NCI-H446 (cell line): ENCODE measurements at places on chromosomes 6 and 20.

GRCh38 chr20:22924046-22924737, 110.9 kb upstream of the SSTR4 start:
- DNase-seq, result no peak

GRCh38 chr6:73516514-73517489, 4.0 kb downstream of the EEF1A1 start:
- DNase-seq, result no peak

GRCh38 chr6:26222571-26222970, 135.3 kb downstream of the HFE start:
- no peak for DNase-seq

DNA sequence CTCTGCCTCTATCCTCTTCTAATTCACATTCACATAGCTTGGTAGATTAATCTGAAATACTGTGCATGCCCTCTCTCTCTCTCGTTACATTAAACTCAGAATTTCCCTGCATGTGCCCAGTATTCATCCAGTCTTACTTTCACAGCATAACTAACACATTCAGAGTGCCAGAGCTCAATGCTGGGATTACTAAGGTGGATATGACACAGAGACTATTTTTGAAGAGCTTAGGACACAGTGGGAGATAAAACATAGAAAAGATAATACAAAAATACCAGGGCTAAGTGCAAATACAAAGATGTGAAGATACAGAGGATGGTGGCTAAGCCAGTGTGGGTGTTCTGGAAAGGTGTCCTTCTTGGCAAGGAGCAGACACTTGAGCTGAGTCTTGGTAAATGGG, 6.3 kb downstream of the SYNE1 start:
- DNase-seq, result no peak

GRCh38 chr6:7865781-7866180, 44.8 kb downstream of the TXNDC5 start:
- DNase-seq, result no peak

- no peak for DNase-seq
These were observed 180.5 kb downstream of the TENT5A start for GRCh38 chr6:81572020-81572419.

DNA sequence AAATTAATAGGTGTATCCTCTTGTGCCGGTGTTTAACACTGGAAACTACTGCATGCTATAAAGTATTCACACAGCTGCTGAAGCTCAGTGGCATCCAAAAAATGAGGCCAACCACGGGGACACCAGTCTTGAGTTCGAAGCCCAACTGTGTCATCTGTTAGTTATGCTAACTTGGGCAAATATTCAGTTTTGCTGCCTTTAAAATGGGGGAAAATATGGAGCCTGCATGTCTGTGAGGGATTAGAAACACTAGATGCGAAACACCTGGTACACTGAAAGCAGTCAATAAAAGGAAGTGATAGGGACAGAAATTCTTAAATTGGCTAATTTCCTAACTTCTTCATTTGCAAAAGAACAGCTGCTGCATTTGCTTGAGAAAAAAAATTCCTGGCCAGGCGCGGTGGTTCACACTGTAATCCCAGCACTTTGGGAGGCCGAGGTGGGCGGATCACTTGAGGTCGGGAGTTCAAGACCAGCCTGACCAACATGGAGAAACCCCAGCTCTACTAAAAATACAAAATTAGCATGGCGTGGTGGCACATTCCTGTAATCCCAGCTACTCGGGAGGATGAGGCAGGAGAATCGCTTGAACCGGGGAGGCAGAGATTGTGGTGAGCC, 36.6 kb upstream of the MLIP start:
- DNase-seq, result no peak

DNA sequence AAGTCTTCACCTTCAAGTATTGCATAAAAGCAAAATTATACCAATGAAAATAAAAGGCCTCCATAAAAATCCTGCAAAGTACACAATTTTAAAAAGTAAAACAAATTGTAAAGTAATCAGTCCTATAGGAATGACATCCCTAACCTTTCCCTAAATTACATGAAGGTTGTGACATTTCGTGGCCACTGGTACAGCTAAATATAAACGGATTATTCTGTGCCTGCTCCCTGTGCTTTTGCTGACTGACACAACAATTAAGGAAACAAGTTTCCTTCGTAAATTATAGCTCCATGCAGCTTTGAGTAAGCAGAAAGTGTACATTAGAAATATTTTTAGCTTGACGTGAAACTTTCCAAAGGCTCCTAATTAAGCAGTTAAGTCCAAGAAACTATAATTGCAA, 222.8 kb downstream of the KCNQ5 start:
- no peak for DNase-seq

DNA sequence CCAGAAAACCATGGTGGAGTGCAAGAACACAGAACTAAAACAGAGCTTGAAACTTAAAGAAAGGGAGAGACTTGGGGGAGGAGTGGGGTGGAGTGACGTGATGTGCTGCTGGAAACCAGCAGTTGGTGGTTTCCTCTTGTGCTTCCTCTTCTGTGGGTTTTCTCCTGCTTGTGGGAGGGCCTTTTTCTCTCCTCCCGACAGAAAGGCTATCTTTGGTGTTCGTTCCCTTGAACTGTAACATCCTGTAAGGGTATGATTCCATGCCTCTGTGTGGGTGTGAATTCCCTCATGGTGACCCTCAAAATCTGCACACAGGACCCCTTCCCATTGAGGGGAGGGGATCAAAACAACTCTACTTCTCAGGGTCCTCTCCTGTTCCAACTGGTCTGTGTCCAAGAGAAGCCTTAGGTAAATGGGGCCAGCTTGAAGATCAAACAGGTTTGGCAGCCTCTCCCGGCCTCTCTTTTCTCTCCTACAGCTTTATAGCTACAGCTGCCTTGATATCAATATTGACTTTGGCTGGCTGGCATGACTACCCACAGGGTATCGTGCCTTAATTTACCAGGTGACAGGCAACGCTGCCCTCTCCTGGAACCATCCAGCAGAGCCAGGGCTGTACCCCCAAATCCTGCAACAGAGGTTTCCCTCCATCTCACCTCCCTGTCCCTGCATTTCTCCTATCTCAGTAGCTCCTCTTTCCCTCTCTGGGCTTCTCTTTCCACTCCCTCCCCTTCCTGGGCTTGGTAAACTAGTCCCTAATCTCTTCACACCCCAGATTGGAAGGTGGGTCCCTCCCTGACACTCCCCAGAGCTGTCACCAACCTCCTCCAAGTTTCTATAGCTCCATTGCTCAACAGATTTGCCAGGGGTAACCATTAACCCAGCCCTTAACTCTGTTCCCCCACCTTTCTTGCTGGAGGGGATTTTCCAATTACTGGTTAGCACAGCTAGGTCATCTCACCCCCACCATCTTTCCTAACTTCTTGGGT, 1.5 kb upstream of the MSH5 start:
- no peak for DNase-seq

- no peak for DNase-seq
These were observed 102.0 kb downstream of the HIVEP1 start for GRCh38 chr6:12114055-12114503.

DNA sequence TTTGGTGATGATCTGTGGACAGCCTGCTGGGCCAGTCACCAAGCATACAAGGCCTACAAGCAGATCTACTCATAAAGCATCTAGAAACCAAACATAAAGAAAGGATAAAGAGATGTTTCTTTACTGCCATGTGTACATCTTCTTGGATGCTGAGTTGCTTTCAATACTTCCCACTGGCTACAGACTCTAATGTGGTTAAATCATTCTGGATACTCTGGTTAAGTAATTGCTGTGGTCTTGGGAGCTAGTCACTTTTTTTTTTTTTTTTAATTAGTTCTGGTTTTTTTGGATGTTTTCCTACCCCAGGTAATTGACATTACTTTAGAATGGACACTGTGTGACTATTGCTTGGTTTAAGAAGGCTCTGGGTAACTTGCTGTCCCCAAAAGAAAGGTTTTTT, 215.4 kb upstream of the RUNX2 start:
- DNase-seq, result no peak

DNA sequence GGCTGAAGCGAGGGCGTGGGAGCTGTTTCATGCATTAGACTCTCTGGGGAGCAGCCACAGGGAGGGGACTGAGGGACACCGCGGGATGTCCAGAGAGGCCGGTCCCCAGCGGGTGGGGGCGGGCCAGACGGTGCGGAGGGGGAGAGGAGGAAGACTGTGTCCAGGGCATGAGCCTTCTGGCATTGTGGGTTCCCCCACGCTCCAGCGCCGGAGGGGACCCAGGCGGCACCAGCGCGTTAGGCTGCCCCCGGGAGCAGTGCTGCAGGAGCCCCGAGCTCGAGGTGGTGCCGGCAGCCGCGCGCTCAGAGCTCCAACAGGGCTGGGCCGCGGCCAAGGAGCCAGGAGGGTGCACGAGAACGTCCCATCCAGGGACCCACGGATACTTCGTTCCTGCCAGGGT, 14.4 kb downstream of the SLC22A3 start:
- no peak for DNase-seq

GRCh38 chr6:21037453-21037852, 503.2 kb downstream of the CDKAL1 start:
- no peak for DNase-seq

DNA sequence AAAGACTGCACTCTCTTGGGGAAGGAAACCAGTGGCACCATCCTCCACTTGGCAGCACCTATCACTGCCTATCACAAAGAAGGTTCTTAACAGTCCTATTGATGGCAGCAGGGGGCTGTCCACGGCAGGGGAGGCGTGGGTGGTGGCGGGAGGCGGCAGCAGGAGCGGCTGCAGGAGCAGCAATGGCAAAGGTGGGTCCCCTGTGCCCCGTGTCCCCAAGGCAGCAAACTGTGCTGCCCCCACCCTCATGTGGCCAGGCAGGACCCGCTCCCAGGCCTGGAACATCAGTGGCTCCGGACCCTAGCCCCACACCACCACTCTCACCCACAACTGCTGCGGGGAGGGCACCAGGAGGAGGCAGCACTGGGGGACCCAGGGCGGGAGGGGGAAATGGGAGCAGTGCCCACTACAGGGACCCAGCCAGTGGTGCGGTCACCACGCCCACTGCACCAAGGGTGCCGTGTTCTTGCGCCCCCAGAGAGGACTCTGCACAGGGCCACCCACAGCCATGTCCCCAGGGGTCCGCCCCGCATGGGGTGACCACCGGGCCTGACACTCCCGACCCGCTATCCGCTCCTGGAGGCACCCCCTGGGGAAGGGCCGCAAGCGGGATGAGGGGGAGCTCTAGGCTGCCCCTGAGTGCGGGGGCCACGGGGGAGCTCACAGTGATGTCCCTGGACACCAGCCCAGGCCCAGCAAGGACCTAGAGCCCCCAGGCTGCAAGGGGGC, 54.6 kb downstream of the GMDS start:
- DNase-seq, result no peak

GRCh38 chr6:91029211-91029610, 442.3 kb upstream of the MAP3K7 start:
- DNase-seq, result peak; percentile 44

DNA sequence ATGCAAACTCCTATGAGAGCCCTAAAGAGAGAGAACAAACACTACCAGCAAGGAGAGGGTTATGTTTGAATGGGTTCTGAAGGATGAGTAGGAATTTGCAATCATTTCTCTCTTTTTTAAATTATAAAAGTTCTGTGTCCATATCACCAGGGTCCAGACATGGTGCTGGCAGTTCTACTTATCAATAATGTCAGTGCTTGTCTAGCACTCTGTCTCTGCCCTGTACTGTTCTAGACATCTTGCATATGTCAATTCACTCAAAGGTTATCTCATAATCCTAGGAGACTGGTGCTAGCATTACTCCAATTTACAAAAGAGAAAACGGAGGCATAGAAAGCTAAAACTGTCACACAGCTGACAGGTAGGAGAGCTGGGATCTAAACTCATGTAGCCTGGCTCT, 101.3 kb downstream of the VEGFA start:
- no peak for DNase-seq

DNA sequence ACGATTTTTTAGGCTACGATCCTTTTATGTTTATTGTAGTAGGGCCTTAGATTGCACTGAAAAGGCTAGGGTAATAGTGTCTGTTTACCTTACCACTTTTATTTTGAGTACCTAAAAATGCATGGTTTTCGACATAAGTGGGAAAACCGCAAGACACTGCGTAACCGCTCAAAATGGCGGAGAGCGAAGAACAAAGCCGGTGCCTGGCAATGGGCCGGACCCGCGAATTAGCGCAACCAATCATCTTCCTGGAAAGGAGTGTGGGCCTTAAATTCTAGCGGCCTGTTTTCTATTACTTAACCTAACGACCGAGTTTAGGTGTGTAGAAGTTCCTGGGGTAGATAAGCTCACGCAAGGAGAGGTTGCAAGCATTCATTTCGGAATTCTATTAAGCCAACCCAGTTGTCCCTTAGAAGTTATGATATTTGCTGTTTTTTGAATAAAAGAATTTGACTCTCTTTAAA, 118.0 kb downstream of the HFE start:
- DNase-seq, result peak; percentile 87

DNA sequence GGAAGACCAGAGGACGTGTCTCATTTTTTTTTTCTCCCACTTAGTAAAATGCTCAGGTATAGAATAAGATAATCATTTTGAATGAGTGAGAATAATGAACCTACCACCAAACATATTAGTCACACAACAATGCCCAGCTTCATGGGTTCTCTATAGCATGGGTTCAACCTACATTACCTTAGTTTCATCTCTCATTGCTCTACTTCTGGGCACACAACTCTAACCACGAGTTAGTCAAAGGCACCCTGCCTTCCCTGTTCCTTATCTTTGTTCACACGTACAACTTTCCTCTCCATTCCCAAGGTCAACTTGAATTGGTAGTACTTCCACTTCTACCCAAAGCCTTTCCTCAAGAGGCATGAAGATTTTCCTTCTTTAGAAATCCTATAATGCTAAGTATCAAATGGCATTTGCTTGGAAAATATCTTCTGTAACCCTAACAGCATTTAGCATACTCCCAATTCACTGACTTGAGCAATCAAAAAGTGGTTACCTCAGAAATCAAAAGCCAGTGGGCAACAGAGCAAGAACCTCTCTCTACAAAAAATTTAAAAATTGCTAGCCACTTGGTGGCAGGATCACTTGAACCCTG, 20.9 kb downstream of the DEK start:
- DNase-seq, result no peak

- DNase-seq, result peak; percentile 32
These were observed 19.2 kb downstream of the PRND start for GRCh38 chr20:4740774-4741431.
